ENCODE measurements at places on chromosomes 2 and 18.

- peak; percentile 15 for DNase-seq
Observed at GRCh38 chr18:34773961-34774766, 64.1 kb downstream of the DTNA start.

GRCh38 chr2:232550354-232551249, at the start of the genes EIF4E2 and TIGD1:
EIF4E2 (plus strand) TSS chr2:232550689; CDS start chr2:232550725, 36 bp downstream.
TIGD1 (minus strand) TSS chr2:232550557; CDS start chr2:232549882, 675 bp downstream.
- DNase-seq = peak; percentile 94

- DNase-seq = peak; percentile 98
Observed at GRCh38 chr2:237156031-237156856, 70.6 kb downstream of the COPS8 start.

DNA sequence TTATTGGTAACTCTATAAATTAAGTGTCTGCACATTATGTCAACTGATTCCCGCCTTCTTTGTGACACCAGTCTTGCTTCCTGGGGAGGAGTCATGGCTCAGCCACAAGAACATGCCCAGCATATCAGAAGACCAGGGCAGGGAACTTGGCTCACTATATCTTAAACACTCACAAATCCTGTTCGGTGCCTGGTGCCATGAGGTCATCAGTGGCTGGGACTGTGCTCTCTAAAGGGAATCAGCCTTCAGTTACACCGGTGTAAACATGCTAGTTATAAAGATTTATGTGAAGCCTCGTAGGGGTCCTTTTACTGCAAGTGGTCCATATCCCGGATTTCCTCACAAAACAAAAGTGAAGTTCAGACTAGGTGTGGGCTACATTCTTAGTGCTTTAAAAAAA, 73.1 kb upstream of the ZNF521 start:
- DNase-seq = peak; percentile 4

DNA sequence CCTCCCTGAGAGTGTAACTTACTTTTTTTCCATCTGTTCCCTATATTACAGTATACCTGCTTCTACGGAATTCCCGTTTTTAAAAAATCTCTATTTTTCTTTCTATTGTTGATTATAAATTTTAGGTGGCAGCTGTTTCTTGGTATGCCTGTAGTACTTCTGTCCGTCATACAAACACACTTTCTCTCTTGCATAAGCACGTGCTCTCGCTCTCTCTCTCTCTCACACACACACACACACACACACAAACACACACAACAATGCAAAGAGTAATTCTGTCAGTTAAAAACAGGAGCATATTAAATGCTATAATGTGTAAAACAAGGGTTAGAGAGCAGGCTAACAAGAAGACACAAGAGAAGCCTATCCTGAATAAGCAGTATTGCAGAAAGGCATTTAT, 140.5 kb downstream of the THADA start:
- DNase-seq = no peak

All from RPMI7951 (cell line).